ENCODE measurements at places on chromosomes 3 and 15.
A peak's percentile ranks its signal among the peaks of the same experiment; 100 is the strongest.

DNA sequence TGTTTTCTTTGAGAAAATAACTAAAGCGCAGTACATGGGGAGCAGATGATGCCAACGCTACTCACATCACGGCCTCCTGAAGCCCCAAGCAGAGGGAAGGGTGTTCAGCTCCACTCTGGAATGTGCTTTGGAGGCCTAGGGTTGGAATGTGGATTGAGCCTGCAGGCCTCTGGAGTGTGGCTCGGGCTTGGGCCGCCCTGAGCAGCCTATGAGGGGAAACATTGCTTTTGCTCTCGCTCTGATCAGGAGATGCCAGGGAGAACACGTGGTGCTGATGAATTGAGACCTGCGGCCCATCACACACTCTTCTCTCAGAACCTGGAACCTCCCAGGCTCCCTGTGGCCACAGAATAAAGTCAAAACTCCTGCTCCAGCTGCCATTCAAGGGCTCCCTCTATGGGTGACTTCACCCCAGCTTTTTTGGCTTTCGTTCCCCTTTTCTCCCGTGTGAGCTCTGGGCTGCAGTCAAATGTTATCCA lies 23.3 kb downstream of the CCDC13 start:
- H3K4me3 ChIP-seq, result no peak overlapping the region
- no peaks in the 10 kb centered on the region for H3K36me3 ChIP-seq
- peaks cover 6% of the 10 kb centered on the region for H3K4me1 ChIP-seq
- no peak overlapping the region for H3K27ac ChIP-seq
- H3K27me3 ChIP-seq, result no peaks in the 10 kb centered on the region
- no peak for DNase-seq

- H3K27ac ChIP-seq, result no peak overlapping the region
- no peak for DNase-seq
- no peaks in the 10 kb centered on the region for H3K27me3 ChIP-seq
- H3K4me3 ChIP-seq, result no peak overlapping the region
- peaks cover 4% of the 10 kb centered on the region for H3K4me1 ChIP-seq
These were observed 15.9 kb upstream of the COPG1 start for GRCh38 chr3:129233538-129233937.

DNA sequence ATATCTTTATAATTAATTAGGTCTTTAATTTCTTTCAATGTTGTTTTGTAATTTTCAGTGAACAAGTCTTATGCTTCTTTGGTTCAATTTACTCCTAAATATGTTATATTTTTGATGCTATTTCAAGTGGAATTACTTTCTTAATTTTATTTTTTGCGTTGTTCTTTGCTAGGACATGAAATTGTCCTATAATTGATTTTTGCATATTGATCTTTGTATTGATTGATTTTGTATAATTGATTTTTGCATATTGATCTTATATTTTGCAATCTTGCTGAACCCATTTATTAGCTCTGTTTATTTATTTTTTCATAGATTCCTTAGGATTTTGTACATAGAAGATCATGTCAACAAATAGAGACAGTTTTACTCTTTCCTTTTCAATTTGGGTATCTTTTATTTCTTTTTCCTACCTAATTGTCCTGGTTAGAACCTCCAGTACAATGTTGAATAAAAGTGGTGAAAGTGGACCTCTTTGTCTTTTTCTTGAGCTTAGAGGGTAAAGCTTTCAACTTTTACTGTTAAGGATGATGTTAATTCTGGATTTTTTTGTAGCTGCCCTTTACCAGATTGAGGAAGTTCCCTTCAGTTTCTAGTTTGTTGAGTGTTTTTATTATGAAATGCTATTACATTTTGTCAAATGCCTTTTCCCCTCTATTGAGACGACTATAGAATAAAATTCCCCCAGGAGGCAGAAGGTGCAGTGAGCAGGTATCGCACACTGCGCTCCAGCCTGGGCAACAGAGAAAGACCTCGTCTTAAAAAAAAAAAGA lies 36.8 kb upstream of the CCDC50 start:
- H3K27me3 ChIP-seq, result no peaks in the 10 kb centered on the region
- DNase-seq, result no peak
- H3K4me3 ChIP-seq, result no peak overlapping the region

GRCh38 chr3:110579840-110580550 lies 491.6 kb upstream of the NECTIN3 start:
- no peak overlapping the region for H3K4me3 ChIP-seq
- peak; percentile 49 for DNase-seq
- no peak overlapping the region for H3K27ac ChIP-seq
- H3K4me1 ChIP-seq, result peaks cover 4% of the 10 kb centered on the region
- H3K36me3 ChIP-seq, result no peaks in the 10 kb centered on the region

DNA sequence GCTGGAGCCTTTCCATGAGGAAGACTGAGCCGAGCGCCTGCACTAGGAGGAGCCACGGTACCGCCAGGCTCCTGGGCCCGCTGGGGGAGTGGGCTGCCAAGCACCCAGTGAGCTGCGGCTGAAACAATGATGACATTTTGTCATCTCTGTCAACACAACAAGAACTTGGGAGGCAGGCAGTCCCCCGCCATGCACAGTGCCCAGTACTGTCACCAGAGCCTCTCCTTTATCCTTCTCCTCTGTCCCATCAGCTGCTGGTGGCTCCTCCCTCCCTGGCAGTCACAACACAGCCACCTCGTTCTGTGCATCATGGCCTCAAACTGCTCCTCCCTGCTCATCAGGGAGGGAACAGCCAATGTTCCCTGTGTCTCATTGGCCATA lies 34.0 kb upstream of the PCSK6 start:
- peaks cover 15% of the 10 kb centered on the region for H3K27me3 ChIP-seq
- H3K36me3 ChIP-seq, result no peaks in the 10 kb centered on the region
- H3K4me1 ChIP-seq, result peaks cover 6% of the 10 kb centered on the region
- DNase-seq, result no peak
